Cardiac atrium fibroblast (primary cell): ENCODE measurements at places on chromosomes 4 and X. TPM values are rescaled to one million over a fixed set of nuclear protein-coding genes. Genes with fewer than 3 reads are reported as not detected.

The CT45A2 gene
- not detected in 2 replicates for total RNA-seq

The STPG2 gene
- total RNA-seq, result not detected in 2 replicates

The FGF2 gene
- total RNA-seq, result 34.1 and 60.1 TPM in 2 replicates

The PARM1 gene
- 4.3 and 6.0 TPM in 2 replicates for total RNA-seq

The TLL1 gene
- total RNA-seq, result under 0.01 and 0.16 TPM in 2 replicates

The FHIP1A gene
- total RNA-seq, result 0.16 TPM in 1 of 2 replicates, not detected in the other

The TKTL1 gene
- total RNA-seq, result not detected in 2 replicates

The AMMECR1 gene
- 22.0 and 42.3 TPM in 2 replicates for total RNA-seq

The MAML3 gene
- total RNA-seq, result 1.6 and 2.1 TPM in 2 replicates

The SYNPO2 gene
- total RNA-seq, result 4.2 and 11.2 TPM in 2 replicates

The CDKL2 gene
- total RNA-seq, result 0.18 TPM in 1 of 2 replicates, not detected in the other

The C4orf50 gene
- total RNA-seq, result not detected in 2 replicates

The ATP6AP1 gene
- total RNA-seq, result 43.1 and 68.5 TPM in 2 replicates

The WDFY3 gene
- total RNA-seq, result 51.3 and 69.2 TPM in 2 replicates

The STK32B gene
- 0.36 and 1.3 TPM in 2 replicates for total RNA-seq
